Activated CD4-positive, alpha-beta memory T cell treated with anti-CD3 and anti-CD28 coated beads for 36 hours (primary cell): ENCODE measurements at places on chromosomes 7 and 10.

GRCh38 chr10:34290412-34291081, 524.5 kb downstream of the PARD3 start:
- no peak for DNase-seq

GRCh38 chr7:130461272-130461671, 20.5 kb upstream of the CEP41 start:
- no peak for DNase-seq

GRCh38 chr7:36507475-36508440, 118.1 kb downstream of the ANLN start:
- DNase-seq = no peak

DNA sequence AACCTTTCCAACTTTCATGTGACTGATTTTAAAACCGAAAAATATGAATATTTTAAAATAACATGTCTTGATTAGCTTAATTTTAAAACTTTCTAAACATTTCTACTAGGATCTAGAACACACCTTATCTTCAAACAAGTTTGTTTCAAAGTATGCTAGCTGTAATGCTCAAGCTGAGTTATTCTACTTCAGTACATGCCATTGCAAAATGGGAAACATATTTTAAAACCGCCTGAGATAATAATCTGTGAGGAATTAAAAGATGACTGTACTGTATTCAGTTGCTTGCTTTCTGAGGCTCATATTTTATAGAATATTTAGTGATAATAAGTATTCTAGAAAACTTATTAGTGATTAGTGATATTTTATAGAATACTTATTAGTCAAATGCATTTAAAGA, 99.6 kb downstream of the LMBR1 start:
- DNase-seq = no peak

GRCh38 chr7:1931256-1931950, 261.3 kb downstream of the ELFN1 start:
- no peak for DNase-seq

DNA sequence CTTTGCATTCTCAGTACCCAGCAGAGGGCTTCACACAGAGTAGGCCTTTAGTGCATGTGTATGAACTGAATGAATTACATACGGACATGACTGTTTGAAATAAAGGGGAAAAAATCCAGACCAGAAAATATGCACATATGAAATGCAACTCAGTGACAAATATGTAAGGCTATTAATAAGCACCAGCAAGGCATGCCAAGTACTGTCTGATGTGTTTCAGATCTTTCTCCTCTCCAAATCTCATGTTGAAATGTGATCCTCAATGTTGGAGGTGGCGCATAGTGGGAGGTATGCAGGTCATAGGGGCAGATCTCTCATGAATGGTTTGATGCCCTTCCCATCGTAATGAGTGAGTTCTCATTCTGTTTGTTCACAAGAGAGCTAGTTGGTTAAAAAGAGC, 87.3 kb upstream of the TOMM7 start:
- DNase-seq = no peak

- DNase-seq = no peak
Observed at GRCh38 chr7:73888959-73889358, 28.0 kb downstream of the TMEM270 start.

DNA sequence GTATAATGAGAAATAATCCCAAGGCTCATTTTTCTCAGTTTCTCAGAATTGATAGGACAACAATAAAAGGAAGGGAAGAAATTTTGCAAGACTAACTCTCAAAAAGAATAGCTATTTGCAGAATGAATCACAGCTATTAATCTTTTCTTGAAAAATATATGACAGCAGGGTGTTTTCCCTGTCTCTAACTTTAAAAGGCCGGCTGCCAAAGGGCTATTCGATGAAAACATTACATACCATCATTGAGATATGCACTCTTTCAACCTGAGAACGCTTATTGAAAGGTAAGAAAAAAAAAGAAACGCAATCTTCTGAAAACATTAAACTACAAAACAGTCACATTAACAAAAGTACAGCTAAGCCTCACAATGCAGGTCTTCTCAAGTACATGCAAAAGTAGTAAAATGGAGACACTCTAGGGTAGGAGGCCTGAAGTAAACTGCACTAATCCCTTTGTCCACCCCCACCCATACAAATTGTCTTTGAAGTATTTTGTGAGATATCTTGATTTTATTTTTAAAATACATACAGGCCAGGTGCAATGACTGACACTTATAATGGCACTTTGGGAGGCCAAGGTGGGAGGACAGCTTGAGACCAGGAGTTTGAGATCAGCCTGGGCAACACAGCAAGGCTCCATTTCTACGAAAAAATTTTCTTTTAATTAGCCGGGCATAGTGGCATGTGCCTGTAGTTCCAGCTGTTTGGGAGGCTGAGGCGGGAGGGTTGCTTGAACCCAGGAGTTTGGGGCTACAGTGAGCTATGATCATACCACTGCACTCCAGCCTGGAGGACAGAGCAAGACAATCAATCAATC, 83.0 kb downstream of the PARD3 start:
- no peak for DNase-seq

DNA sequence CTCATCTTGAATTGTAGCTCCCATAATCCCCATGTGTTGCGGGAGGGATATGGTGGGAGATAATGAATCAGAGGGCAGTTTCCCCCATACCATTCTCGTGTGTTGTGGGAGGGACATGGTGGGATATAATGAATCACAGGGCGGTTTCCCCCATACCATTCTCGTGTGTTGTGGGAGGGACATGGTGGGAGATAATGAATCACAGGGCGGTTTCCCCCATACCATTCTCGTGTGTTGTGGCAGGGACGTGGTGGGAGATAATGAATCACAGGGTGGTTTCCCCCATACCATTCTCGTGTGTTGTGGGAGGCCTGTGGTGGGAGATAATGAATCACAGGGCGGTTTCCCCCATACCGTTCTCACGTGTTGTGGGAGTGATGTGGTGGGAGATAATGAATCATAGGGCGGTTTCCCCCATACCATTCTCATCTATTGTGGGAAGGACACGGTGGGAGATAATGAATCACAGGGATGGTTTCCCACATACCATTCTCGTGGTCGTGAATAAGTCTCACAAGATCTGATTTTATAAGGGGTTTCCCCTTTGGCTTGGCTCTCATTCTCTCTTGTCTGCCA, 271.0 kb downstream of the MAD1L1 start:
- peak; percentile 80 for DNase-seq

DNA sequence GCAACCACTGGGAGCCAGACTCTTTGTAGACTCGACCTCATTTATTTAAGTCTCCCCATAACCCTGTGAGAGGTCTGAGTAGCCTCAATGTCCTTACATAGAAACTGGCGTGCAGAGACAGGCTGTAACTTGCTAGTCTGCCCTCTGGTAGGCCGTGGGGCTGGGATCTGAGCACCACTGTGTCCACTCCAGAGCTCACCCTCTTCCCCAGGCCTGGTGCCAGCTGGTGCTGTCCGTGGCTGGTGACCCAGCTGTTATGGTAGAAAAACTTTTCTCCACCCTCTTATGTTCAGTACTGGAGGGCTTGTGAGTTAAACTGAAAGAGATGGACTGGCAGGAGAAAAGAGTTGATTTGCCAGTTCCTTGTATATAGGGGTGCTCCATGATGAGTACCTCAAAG, 41.9 kb downstream of the ADAMTS14 start:
- DNase-seq = no peak

DNA sequence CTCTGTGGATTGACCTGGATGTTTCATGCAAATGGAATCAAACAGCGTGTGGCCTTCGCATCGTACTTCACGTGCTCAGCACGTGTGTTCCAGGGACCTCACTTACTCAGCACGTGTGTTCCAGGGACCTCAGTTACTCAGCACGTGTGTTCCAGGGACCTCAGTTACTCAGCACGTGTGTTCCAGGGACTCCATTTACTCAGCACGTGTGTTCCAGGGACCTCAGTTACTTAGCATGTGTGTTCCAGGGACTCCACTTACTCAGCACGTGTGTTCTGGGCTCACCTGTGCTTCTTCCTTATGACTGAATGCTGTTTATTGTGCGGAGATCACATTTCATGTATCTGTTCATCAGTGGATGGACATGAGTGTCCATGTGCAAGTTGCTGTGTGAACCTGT, 22.0 kb downstream of the INPP5A start:
- no peak for DNase-seq

DNA sequence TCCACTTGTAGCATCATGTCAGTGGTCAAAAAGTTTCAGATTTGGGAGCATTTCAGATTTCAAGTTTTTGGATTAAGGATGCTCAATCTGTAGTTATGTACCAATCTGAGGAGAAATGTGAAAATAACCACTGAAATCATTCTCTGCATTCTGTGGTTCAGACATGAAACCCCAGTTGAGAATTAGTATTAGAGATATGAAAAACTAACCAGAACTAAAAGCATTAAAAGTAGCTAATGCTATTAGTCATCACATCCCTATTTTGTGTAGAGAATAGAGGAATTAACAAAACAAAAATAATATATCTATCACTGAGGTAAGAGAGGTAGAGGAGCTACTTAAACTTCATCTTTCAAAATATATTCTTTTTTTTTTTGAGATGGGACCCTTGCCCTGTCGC, 28.0 kb downstream of the MICU1 start:
- DNase-seq = no peak

DNA sequence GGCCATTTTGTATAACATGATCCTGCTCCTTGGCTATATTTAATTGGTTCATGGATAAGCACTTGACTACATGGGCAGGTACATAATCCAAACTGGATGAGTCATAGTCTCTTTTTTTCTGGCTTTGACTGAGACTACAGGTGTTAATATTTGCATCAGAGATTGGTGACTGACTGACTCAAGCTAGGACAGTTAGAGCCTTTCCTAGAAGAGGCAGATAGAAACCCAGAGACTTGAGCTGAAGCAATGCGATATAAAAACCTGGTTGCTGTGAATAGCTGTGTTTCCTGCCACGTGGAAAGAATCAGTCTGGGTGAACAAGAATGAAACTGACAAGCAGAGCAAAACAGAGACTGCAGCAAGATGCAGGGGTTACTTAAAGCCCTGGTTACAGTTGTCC, 81.0 kb downstream of the SAMD9 start:
- peak; percentile 64 for DNase-seq

GRCh38 chr7:135240441-135240840, 6.8 kb downstream of the STRA8 start:
- DNase-seq = no peak

GRCh38 chr10:1093696-1094095, 37.5 kb downstream of the WDR37 start:
- no peak for DNase-seq

DNA sequence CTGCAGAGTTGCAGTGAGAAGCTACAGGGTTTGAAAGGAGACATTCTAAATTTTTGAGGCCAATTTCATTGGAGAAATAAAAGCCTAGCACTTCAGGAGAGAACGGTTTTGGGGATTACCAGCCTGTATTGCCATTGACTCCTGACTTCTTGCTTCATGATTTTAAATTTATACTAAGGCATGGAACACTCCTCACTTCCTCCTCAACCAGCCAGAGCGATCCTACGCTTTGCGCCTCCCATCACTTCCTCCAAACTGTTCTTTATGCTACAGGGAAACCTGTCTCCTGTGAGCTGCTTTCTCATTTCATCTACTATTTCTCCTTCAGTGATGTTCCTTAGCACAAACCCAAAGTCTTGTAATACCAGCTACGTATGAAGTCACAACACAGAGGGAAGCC, 495.1 kb downstream of the SUGCT start:
- DNase-seq = no peak

DNA sequence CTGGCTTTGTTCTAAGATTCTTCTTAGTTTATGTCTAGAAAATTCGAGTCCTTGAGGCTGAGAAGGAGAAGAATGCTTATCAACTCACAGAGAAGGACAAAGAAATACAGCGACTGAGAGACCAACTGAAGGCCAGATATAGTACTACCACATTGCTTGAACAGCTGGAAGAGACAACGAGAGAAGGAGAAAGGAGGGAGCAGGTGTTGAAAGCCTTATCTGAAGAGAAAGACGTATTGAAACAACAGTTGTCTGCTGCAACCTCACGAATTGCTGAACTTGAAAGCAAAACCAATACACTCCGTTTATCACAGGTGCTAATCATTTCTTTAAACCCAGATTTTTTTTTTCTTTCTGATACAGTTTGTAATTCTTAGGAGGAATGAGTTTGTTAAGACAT, 6.7 kb downstream of the CEP55 start:
- no peak for DNase-seq

DNA sequence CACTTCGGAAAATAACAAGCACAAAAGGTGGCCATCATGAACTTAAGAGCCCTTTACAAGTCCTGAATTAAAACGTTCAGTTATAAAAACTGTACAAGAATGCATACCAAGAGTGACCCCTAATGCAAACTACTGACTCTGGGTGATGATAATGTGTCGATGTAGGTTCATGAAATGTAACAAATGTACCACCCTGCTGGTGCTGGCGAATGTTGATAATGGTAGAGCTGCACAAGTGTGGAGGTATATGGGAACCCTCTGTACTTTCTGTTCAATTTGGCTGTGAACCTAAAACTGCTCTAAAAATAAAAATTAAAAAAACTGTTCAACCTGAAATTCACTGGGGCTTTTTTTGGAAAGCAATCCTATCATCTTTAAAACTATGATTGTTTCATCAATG, 3.3 kb downstream of the FAM133B start:
- no peak for DNase-seq

GRCh38 chr7:115511330-115511729, 519.2 kb downstream of the TFEC start:
- DNase-seq = no peak

- DNase-seq = no peak
Observed at GRCh38 chr10:74888962-74889661, 62.7 kb downstream of the KAT6B start.

- no peak for DNase-seq
Observed at GRCh38 chr7:1447551-1448244, 11.6 kb downstream of the MICALL2 start.

DNA sequence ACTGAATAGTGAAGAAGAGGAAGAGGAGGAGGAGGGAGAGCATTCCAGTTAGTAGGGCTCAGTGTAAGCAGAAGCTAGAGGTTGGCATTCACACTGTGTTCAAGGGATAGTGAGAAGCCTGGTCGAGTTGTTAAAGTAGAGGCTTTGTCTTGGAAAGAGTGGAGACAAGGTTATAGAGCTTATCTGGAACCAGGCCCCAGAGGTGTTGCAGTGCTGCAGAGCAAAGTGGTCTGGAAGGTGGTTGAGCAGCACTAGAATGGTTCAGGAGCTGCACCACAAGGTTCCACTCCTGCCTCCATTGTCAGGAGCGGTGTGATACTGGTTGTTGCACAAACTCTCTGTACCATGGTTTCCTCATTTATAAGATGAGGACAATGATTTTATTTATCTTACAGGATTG, 8.8 kb upstream of the PCGF5 start:
- no peak for DNase-seq
